ENCODE measurements at places on chromosomes 1 and 21.
A peak's percentile ranks its signal among the peaks of the same experiment; 100 is the strongest.

DNA sequence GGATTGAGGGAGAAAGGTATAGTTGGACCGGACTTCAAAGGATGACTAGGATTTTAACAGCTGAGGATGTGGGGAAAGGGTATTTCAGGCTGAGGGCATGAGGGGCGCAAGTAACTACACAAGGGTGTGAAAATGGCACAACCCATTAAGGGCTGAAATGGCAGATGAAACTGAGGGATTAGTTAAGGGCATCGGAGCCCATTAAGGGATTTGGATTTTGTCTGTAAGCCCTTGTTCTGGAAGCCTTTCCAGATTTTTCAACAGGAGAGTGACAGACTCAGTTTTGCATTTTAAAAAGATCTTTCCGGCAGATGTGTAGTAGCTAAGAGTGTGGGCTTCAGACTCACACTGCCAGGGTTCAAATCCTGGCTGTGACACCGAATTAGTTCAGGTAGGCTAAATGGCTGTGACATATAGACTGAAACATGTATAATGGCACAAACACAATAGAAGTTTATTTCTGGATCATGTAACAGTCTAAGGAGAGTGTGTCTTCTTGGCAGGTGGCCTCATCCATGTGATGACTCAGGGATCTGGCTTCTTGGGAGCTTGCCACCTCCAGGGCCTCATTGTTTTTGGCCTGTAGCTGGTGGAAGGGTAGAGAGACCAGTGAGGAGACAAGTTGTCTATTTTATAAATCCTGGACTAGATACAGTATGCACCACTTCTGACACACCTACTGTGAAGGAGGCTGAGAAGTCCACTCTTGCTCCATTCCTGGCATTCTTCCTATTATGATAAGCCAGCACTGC is 49.6 kb downstream of the UBE2T start:
- no peak for DNase-seq

DNA sequence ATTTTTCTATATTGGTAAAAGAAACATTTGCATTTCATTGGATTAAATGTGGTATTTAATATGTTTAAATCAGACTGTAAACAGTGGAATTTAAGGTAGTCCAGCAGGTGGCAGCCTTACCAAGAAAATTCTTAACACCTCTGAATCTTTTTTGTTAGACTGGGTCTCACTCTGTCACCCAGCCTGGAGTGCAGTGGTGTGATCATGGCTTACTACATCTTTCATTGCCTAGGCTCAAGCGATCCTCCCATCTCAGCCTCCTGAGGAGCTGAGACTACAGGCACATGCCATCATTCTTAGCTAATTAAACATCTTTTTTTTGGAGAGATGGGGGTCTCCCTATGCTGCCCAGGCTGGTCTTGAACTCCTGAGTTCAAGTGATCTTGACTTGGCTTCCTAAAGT is 98.8 kb downstream of the RABGAP1L start:
- no peak for DNase-seq

- no peak for DNase-seq
These were observed 123.7 kb upstream of the HMGB4 start for GRCh38 chr1:33740040-33740744.

- no peak for DNase-seq
These were observed 124.7 kb downstream of the POU2F1 start for GRCh38 chr1:167345386-167345733.

GRCh38 chr1:206142011-206142410 is 24.8 kb upstream of the AVPR1B start:
- no peak for DNase-seq

- peak; percentile 71 for DNase-seq
These were observed 4.4 kb downstream of the AVPR1B start for GRCh38 chr1:206112600-206113301.

- DNase-seq = no peak
These were observed 300.0 kb upstream of the VAMP3 start for GRCh38 chr1:7470904-7471638.

GRCh38 chr1:164518692-164519332 is 40.2 kb upstream of the PBX1 start:
- DNase-seq = no peak

DNA sequence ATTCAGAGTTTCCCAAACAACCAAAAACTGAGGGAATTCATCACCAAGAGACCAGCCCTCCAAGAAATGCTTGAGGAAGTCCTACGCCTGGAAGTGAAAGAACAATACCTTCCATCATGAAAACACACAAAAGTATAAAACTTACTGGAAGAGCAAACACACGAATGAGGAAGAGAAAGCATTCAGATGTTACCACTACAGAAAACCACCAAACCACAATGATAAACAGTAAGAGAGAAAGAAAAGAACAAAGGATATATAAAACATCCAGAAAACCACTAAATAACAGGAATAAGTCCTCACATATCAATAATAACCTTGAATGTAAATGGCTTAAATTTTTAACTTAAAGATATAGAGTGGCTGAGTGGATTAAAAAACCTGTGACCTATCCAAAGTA is 58.5 kb upstream of the BCL10 start:
- DNase-seq = no peak

- no peak for DNase-seq
These were observed 63.2 kb downstream of the SDC3 start for GRCh38 chr1:30845237-30845903.

- DNase-seq = no peak
These were observed 1.1 kb upstream of the SERBP1 start for GRCh38 chr1:67431156-67431765.

- DNase-seq = no peak
These were observed 7.8 kb downstream of the ZNHIT6 start for GRCh38 chr1:85700422-85700821.

DNA sequence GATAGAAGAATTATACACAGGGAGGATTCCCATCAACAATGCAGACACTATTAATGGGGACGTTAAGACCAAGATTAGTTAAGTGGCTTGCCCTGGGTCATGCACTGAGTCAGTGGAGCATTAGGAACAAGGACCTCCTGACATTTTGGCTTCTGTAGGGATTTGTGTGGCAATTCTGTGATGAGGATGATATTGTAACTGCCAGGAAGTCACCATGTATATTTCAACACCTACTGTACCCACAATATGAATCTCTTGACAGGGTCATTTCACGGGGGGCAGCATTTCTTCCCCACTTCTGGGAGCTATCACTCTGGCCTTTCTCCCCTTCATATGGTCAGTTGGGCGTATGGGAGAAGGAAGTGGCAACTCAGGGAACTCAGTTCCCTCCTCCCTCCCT is 134.9 kb downstream of the RUNX1 start:
- no peak for DNase-seq

DNA sequence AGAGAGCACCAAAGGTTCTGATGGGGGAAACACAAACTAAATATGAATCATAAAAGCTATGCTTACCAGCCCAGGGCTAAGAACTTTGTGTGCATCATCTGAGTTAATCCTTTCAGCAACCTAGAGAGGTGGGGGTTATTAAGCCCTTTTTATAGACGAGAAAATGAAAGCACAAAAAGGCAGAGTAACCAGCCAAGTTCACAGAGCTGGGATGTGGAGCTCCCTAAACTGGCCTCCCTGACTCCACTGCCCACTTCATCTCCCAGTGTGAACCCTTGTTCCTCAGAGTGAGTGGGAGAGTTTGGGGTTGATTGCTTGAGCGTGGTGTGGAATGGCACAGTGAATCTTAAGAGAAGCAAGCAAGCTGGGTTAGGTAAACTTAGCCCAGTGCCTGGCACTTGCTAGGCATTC is 10.8 kb upstream of the BCAR3 start:
- DNase-seq = no peak

- no peak for DNase-seq
These were observed 2.0 kb upstream of the SMYD3 start for GRCh38 chr1:246508897-246509688.

- DNase-seq = no peak
These were observed 313.9 kb downstream of the BARHL2 start for GRCh38 chr1:90402893-90403849.

DNA sequence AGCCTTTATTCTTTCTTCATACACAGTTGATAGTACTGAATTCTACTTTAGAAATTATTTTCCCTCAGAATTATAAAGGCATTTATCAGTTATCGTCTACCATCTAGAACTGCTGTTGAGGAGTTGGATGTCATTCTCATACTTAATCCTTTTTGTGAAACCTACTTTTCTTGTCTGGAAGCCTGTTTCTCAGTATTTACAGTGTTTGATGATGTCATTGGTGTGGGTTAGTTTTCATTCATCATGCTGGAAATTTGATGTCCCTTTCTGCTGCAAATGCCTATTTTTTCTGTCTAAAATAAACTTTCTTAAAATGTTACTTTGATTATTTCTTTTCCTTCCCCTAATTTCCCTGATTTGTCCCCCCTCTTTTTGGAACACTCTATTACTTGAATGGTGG is 22.8 kb upstream of the ZNF281 start:
- no peak for DNase-seq

GRCh38 chr1:215418876-215419447 is 148.1 kb upstream of the KCTD3 start:
- no peak for DNase-seq

- no peak for DNase-seq
These were observed 77.1 kb downstream of the PGBD5 start for GRCh38 chr1:230349020-230349393.

DNA sequence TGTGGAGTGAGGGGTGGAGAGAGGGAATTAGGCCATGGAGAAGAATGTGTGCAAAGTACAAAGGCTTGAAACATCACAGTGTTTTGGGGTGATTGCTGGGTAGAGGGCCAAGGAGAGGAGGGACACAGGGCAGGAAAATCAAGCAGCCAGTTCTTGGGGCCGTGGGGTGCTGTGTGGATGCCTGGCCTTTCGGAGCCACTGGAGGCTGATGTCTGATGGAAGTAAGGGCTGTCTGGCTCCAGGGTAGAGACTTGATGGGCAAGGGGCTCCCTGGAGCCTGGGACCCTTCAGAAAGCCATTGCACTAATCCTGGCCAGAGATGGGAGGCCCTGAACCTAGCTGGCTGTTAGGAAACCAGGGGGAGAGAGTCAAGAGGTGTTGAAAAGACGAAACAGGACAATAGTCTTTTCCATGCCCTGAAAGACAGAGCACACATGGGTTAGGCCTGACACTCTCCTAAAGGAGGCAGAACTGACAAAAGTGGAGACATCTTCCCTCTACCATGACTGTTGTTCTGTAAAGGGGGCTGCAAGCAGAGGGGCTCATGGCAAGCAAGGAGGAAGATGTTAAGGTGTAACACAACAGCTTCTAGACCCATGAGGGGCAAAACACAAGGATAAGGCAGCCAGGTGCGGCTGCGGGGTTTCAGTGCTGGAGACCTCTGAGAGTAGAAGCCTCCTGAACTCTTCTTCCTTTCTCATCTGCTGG is 21.0 kb downstream of the ATF3 start:
- no peak for DNase-seq

DNA sequence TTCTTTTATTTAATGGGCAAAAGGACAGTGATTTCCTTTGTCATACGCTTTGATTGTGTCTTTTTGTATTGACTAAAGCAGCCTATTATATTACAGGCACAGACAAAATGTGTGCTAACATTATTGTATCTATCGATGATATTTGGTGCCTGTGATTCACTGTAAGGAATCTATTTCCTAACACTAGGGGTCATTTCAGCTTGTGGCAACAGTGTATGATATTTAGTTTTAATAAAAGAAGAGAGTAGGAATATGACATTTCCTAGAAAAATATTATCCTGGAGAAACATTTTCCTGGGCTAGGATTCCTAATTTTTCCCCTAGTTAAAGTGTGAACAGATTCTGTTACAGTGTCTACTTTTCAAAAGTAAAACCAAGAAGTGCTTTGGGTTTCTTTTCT is 42.8 kb downstream of the TYW3 start:
- no peak for DNase-seq

DNA sequence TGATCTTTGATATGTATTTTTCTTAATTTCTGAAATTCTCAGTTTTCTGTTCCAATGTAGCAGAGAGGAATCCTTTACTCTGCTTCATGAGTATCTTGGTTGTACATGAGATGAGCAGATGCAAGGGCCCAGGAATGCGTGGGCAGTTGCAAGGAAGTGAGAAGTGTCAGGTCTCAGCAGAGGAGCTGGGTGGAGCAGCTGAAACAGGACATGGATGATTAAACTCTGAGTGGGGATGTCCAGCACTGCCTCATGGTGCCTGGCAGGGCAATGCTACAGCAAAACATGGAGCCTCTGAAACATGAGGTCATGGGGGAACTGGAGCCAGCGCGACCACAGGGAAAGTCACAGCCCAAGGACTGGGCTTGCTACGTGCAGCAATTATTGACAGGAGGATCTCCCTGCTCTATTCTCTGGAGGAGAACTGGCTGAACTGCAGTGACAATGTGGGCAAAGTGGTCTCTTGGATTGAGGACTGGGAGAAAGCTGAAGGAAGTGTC is 48.4 kb downstream of the COLGALT2 start:
- no peak for DNase-seq

GRCh38 chr1:190439447-190439846 is 38.2 kb downstream of the BRINP3 start:
- DNase-seq = no peak

- DNase-seq = no peak
These were observed 7.7 kb upstream of the HTR1D start for GRCh38 chr1:23224739-23225648.

- peak; percentile 66 for DNase-seq
These were observed 2.8 kb downstream of the RAB4A start for GRCh38 chr1:229273507-229274232.

GRCh38 chr21:41888749-41889376 is 9.7 kb upstream of the PRDM15 start:
- no peak for DNase-seq
